Spinal cord (tissue), 10 donors: ENCODE measurements at places on chromosomes 3 and 15. TPM values are rescaled to one million over a fixed set of nuclear protein-coding genes. Genes with fewer than 3 reads are reported as not detected.

ADAMTS17 gene
- polyA plus RNA-seq = 16.1 TPM

MAGI1 gene
- 56.5 TPM for polyA plus RNA-seq

C3orf52 gene
- 1.4 TPM for polyA plus RNA-seq

KCNMB3 gene
- polyA plus RNA-seq = 6.3 TPM

ST3GAL6 gene
- polyA plus RNA-seq = 21.8 TPM

MYZAP gene
- 3.0 TPM for polyA plus RNA-seq

AADACL2 gene
- polyA plus RNA-seq = not detected
